ENCODE measurements at places on chromosomes 5 and 9. TPM values are rescaled to one million over a fixed set of nuclear protein-coding genes. Genes with fewer than 3 reads are reported as not detected.

DNA sequence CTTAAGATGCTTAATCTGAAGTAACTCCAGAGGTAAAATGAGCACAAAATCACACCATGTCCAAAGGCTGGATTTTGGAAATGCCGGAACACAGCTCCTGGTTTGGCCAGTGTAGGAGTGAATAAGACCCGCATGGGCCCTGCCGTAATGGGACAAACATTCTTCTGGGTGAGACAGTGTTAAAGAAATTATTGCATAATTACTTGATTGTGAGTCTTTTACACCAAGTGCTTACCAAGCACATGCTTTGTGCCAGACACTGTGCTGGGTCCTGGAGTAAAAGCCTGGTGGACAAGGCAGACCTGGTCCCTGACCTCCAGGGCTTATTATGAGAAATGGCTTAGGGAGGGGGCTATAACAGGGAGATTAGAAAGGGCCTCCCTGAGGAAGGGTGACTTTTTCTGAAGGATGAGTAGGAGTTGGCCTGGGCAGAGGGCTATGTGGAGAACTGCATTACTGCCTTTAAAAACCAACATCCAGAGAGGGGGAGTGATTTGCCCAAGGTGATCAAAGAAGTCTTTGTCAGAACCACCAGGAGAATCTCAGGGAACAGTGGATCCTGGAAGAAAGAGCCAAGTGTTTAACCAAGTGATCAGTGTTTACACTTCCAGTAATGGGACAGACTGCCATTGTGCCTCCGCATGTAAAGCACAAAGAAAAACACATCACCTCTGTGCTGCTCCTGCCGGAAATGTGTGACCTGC is 3.5 kb downstream of the PDE6A start:
- DNase-seq = no peak

GRCh38 chr5:106417566-106417965 is 1253.2 kb downstream of the EFNA5 start:
- no peak for DNase-seq

GRCh38 chr5:92444888-92445287 is 1061.8 kb upstream of the ARRDC3 start:
- no peak for DNase-seq

Gene SPINK13
- total RNA-seq = not detected

Data from skin of body (tissue), 3 donors.